Stimulated activated CD4-positive, alpha-beta T cell treated with anti-CD3 and anti-CD28 coated beads, Interleukin-4, amount 100 ng/mL, for 4 hours (primary cell): ENCODE measurements at places on chromosomes 13 and 19.

DNA sequence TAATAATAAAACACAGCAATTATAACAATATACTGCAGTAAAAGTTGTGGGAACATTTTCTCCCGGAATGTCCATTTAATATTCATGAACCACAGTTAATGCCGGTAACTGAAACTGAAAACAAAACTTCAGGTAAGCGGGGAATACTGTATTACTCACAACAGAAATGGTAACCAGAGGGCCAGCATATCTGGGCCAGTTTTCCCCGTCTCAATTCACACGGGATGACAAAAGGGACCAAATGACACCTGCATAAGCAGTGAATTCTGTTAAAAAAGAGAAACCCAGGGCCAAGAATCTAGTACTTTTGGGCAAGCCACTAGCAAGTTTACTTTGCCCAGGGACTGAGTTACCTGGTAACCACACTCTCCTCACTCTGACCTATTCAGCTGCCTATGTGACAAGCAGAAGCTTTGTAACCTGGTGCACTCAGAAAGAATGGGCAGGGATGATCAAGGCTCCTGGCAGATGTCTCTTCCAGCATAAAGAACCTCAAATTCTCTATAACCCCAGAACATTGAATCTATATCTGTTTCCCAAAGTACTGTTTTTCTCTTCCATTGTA lies 1171.2 kb downstream of the DIAPH3 start:
- no peak for DNase-seq

- DNase-seq, result no peak
Measured at GRCh38 chr19:41897820-41898219, 14.8 kb downstream of the ARHGEF1 start.

DNA sequence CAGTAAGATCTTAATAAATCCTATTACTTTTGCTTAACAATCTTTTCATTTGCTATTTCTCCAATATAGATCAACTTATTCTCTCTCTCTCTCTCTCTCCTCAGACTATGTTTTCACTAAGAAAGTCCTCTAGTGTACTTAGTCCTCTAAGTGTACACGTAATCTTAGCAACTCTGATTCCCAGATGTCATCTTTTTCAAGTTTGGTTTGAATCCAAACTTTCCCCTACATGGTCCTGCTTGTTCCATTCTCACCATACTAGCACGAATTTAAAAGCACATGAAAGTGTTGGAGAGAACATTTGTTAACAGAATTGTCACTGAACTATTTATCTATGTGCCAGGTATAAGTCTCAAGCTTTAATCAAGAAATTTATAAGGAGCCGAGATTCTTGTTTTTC lies 202.9 kb downstream of the SPRY2 start:
- DNase-seq, result no peak

GRCh38 chr19:34391813-34392212 lies 12.4 kb upstream of the PDCD2L start:
- no peak for DNase-seq

GRCh38 chr13:30652746-30653386 lies 35.1 kb downstream of the USPL1 start:
- no peak for DNase-seq

DNA sequence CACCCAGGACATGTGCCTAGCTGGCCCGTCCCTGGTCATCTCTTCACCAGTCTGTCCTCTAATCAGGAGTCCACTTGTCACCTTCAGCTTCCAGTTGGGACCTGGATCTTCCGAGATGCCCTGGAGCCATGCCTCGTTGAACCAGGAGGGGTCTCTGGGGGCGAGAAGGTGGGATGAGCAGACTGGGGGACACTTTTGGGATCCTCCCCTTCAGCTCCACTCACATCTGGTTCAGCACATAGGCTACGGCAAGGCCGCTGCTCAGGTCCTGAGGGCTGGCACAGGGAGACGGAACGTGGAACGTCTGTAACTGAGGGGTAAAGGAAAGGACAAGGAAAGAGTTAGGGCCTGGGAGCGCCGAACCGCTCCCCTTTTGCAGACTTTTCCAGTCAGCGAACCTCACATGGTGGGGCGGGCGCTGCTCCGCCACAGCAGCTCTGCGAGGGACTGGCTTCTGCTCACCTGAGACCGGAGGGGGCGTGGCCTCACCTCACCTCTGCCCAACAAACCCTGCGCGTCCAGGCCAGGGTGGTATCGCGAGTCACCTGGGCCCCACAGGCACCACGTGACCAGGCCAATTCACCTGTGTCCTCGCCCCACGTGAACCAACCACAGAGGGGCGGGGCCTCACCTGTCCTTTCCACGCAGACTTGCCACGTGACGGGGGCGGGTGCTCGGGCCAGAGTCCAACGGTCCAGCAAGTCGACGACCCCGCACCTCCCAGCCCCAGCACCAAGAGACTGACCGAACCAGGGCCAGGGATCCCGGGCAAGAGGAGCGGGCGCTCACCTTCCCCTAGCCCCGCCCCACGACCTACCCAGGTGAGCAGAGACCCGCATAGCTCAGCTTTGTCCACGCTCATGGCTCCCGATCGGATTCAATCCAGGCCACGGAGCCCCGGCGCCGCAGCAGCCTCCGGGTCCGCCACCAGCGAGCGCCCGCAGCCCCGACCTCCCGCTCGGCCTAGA lies at the start of gene HOOK2:
HOOK2 (minus strand) TSS at position 965 of the 968 bp plus-strand sequence; CDS start at position 862, 103 bp downstream.
- DNase-seq, result no peak

DNA sequence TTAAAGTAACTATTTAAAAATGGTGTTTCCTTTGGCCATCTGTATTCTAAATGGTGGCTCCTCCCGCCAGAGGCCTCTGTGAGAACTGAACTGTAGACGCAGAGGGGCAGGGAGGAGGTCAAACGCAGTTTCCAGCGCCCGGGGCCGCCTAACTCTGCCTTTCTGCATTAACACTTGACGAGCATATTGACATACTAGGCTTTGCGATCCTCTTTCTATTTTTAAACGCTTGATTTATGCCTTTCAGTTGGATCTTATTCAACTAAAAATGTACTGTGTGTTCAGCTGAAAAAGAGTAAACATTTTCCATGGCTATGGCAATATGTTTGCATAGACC lies 74.7 kb downstream of the SPACA7 start:
- DNase-seq, result no peak

DNA sequence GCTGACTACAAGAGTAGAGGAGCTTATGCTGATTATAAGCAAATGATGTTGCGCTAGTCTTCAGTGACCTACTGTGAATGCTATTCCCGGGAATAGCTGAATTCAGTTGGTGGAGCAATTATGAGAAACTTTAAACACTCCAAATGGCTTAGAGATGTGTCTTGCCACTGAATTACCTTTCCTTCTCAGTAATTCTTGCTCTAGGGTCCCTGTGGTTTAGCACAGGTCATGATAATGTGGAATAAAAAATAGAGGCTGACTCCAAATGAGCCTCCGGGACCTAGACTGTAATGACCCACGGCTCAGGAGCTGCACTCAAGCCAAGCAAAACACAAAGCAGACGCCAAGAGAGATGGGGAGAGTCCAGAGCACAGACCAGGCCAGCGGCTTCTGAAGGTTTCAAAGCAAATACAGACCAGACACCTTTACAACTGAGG lies 124.7 kb downstream of the RGCC start:
- no peak for DNase-seq

DNA sequence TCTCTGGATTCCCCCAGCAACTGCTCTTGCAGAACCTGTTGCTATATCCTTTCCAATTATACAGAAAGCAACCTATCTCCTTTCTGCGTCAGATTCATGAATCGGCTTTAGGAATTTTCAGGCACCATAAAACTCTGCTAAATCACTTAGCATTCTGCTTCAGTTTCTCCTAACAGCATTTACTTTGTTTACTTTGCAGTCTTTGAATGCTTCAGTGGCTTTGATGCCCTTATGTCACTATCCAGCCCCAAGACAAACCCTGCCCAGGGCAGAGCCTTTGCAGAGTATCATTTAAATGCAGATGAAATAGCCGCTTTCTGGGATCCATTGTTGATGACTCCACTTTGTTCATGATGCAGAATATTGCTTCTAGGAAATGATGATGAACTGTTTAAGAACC lies 43.1 kb downstream of the SLITRK1 start:
- no peak for DNase-seq

GRCh38 chr13:95494082-95494681 lies 58.3 kb upstream of the CLDN10 start:
- no peak for DNase-seq

DNA sequence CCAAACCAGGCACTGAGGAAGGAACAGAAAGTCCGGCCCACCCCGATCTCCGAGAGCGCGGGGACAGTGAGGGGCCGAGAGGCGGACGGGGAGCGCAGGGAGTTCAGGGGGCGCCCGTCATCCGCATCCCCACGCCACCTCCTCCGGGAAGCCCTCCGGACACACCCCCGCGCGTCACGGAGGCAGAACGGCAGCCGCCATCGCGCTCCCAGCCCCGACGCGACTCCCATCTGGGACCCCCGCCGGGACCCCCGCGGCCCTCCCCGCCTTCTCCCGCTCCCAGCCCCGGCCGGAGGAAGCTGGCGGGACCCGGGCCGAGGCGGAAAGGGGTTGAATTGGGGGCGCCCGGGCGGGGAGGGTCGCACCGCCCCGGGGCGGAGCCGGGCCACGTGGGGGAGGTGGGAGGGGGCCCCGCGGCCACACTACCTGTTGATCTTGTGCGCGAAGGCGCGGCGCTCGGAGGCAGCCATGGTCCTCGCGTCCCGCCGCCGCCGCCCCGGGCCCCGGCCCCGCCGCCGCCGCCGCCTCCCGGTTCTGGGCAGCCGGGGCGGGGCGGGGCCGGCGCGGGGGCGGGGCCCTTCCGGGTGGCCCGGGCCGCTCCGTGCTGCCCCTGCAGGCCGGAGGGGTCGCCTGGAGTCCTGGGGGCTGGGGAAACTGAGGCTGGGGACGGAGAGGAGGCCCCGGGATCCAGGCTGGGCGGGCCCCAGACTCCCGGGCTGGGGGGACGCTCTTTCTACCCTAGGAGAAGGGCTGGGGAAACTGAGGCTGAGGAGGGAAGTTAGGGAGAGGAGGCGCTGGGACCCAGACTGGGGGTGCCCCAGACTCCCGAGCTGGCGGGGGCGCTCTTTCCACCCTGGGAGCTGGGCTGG lies at the start of gene DOCK6:
DOCK6 (minus strand) TSS at position 554 of the 869 bp plus-strand sequence; CDS start at position 470, 84 bp downstream.
- peak; percentile 15 for DNase-seq

GRCh38 chr13:34044660-34045080 lies 226.7 kb downstream of the RFC3 start:
- no peak for DNase-seq

GRCh38 chr13:110319397-110319773 lies 12.3 kb downstream of the COL4A2 start:
- no peak for DNase-seq

GRCh38 chr13:87123987-87124784 lies 547.0 kb upstream of the SLITRK5 start:
- DNase-seq, result no peak

GRCh38 chr13:65868884-65869283 lies 1361.3 kb downstream of the PCDH9 start:
- no peak for DNase-seq

DNA sequence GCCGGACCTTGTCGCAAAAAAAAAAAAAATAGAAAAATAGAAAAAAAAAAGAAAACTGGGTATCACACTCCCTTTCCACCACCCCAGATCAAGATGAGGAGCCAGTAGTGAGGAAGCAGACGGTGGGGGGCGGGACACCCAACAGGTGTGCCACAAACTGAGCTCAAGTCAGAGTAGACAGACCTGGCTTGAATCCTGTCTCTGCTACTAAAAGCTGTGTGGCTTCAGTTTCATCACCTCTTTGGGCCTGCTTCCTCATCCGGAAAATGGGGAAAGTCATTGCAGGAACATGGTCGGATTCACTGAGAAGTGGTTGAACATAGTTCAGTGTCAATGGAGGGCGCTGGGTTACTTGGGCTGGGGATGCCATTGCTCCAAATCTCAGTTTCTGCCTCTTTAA lies 2.9 kb downstream of the HIF3A start:
- no peak for DNase-seq

GRCh38 chr13:80441968-80442367 lies 101.0 kb upstream of the SPRY2 start:
- no peak for DNase-seq

DNA sequence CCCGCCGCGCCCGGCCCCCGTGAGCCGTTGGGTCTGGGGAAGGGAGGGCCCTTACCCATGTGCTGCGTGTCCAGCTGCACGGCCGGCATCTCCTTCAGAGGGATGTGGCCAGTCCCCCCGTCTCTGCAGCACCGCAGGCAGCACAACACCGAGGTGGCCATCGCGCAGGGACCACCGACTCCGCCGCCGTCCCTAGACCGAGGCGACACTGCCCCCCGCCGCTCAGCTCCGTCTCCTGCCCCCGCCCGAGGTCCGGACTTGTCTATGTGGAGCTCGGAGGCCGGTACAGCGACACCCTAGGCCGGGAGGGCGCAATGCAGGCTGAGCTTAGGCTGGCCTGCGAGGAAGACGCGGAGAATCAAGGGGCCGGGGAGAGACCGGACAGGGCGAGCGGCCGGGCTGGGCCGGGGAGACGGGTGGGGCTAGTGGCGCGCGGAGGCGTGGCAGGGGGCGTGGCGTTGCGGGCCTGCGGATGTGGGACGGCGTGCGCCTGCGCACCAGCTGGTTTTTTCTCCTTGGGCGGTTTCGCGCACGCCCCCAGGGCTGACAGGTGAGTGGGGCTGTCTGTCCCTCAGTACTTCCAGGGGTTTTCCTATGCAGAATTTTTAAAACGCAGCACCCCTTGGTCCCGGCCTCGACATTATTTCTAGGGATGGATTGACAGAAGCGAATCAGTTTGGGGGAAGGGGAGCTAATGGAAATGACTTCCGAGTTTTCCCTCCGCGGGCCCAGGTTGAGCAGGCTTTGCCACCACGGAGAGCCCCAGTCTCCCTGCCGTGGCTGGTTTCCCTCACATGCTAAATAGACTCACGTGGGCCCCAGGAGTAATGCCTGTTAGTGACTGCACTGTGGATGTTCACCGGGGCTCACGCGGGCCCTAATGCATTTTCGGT lies at the start of gene SPRYD7:
SPRYD7 (minus strand) TSS at position 266 of the 893 bp plus-strand sequence; CDS start at position 161, 105 bp downstream.
- peak; percentile 88 for DNase-seq

DNA sequence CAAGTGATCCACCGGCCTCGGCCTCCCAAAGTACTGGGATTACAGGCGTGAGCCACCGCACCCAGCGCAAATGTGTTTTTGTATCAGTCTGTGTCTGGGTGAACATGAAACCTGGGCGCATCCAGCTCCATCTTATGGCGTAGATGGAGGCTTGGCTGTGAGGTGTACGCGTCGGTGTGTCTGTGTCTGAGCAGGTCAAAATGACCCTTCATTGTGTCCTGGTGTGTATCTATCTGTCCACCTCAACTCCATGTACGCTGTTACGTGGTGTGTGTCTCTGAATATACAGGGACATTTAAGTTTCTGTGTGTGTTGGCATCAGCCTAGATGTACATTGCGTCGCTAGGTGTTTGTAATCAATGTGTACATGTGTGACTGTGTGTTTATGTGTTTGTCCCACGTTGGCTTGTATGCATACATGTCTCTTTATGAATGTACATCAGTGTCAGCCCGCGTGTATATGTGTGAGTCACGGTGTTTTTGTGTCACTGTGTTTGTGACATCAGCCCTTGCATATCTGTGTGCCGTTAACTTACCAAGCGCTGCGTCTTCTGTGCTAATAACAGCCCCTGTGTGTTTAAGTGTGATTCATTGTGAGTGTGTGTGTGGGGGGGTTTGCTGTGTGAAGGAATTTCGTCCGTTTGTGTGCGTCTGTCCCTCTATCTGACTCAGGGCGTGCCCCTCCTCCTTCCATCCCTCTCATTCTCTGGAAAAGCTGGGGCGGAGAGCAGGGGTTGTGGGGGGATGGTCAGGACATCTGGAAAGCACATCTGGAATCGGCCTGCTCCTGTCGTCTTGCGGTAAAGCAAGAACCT lies 6.4 kb downstream of the AXL start:
- DNase-seq, result peak; percentile 71
